ENCODE measurements at places on chromosomes 13 and 19.

DNA sequence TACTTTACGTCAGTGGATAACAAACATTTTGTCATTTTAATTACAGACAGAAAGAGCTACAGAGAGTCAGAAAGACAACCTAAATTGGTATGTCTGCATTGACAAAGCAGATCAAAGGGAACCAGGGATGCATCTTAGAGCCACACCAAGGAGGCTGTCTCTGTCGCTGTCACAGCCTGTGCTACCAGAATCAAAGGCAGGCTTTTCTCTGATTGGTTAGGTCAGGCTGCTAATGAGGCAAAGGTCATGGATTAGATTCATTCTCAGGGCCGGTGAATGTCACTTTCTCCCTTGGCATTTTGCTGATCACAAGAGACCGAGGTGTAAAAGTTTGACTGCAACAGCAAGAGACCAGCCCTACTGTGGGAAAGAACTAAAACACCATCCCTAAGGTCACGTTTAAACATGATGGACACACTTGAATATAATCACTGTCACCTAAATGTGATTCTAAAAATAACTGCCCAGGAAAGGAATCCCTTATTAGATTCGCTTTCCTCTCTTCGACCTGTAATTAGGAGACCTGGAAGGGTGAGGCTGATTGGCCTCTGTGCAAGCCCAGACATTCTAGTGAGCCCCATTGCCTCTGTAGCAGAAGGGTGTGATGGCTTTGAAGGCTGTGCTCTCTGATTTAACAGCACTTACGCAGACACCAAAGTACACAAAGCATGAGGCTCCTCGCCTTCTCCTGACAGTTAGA is 314.4 kb upstream of the NBEA start:
- DNase-seq, result peak; percentile 20

- no peak for DNase-seq
Observed at GRCh38 chr19:18738961-18739690, 52.0 kb downstream of the COMP start.

GRCh38 chr13:60627071-60627686 is 230.2 kb downstream of the TDRD3 start:
- DNase-seq, result peak; percentile 99

DNA sequence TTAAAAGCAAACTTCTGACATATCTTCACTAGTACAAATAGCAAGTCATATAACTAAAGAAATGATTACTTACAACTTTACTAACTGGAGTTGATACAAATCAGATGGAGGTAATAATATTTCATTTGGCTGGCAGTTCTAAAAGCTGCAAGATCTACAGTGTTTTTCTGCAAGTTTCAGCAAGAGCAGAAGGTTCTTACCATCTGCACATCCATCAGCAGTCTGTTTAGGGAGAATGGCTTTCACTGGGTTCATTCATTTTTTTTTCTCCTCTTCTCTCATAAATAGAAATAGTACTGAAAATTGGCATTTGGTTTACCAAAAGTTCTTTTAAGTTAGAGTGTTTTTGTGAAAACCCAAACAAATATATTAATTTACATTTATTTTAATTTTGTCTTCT is 3.1 kb upstream of the SHISA2 start:
- DNase-seq, result no peak

GRCh38 chr13:80586356-80586755 is 245.4 kb upstream of the SPRY2 start:
- DNase-seq, result no peak

DNA sequence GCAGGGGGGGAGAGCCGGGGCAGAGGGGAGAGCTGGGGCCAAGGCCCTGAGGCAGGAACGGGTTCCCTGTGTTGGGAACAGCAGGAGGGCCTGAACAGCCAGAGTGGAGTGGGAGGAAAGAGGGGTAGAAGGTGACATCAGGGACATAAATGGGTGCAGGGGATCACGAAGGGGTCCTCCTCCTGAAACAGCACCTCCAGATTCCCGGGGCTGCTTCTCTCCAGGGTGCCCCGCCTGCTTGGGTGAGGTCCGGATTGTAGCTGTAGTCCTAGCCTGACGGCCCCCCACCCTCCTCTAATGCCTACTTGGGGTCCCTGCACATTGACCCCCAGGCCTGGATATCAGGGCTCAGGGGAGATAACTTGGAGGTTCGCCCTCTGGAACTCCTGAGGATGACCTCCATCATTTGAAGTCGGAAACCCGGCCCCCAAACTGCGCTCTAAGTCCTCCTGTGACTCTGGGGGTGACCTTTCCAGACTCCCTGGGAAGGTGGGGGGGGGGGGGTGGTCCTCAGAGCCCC is 473 bp upstream of the SCN1B start:
- no peak for DNase-seq

GRCh38 chr13:45339867-45340266 is 1.1 kb downstream of the TPT1 start:
- DNase-seq, result no peak

DNA sequence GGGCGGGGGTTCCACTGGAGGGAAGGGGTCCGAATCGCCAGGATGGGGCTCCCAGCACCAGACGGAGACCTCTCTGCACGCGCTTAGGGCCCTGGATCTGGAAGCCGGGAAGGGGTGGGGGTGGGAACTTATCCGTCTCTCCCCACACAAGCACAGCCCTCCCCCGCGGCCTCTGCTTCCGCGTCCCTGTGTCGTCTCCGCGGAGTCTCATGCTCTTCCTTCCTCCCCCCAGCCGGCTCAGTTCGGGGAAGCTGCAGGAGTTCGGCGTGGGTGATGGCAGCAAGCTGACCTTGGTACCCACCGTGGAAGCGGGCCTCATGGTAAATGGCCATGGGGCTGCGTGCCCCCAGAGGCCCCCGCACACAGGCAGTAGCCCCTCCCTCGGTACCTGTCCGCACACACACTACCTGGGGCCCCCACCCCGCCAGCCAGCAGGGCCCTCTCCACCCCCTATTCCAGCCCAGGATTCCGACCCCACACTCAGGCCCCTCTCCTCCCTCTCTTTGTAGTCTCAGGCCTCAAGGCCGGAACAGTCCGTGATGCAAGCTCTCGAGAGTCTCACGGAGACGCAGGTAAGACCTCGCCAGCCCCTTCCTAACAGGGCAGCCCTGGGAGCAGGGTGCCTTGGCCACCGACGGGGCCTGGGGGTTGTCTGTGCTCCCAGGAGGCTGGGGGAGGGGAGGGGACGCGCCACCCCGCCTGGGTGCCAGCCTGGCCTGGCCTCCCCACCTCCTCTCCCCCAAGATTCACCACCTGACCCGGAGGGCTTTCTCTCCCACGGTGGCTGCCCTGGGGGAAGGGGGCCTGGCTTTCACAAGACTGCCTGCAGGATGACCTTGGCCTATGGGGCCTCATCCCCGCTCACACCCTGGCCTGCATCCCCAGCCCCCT is 3.2 kb downstream of the MIDN start:
- no peak for DNase-seq

DNA sequence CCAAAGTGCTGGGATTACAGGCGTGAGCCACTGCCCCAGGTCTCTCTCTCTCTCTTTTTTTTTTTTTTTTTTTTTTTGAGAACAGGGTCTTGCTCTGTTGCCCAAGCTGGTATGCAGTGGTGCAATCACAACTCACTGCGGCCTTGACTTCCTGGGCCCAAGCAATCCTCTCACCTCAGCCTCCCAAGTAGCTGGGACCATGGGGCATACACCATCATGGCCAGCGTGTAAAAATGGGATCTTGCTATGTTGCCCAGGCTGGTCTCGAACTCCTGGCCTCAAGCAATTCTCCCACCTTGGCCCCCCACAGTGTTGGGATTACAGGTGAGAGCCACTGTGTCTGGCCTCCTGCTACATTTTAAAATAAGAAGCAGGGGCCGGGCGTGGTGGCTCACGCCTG is 19.1 kb upstream of the FBN3 start:
- DNase-seq, result no peak

DNA sequence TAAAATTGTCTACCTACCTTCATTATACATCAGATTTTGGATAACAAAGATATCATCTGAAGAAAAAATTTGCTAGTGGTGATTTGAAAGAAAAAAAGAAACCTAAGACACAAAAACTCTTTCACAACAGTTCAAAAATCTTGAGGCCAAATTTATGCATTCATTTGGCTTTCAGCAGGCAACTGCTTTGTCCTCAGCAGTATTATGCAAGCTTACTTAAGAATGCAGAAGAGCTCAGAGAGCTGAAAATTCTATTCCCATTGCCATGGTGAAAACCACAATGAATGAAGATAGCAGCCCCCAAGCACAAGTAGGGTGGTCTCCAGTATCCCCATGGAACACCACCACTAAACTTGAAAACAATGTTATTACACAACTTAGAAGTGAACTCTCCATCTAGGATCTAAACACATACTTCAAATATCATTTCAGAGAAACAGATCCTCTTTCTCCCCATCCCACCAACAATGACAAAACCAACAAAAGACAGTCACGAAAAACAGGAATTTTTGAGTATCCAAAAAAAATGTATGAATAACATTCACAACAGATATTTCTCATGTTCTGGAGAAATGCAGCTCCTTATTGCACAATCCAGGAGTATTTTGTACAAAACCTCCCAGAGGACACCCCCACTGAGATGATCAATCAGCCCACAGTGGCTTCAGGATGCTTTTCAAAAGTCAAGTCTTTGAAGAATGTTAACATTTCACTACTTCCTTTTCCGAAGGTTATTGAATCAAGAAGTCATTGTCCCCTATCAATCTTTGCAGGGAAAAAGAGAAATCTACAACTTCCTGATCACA is 192.7 kb downstream of the LHFPL6 start:
- no peak for DNase-seq

Data from NCI-H1105 treated with DMSO at 0.1 percent for 48 hours (cell line).